Left renal pelvis (tissue), 4 donors: ENCODE measurements at places on chromosomes 6 and 20. TPM values are rescaled to one million over a fixed set of nuclear protein-coding genes. Genes with fewer than 3 reads are reported as not detected.

DNA sequence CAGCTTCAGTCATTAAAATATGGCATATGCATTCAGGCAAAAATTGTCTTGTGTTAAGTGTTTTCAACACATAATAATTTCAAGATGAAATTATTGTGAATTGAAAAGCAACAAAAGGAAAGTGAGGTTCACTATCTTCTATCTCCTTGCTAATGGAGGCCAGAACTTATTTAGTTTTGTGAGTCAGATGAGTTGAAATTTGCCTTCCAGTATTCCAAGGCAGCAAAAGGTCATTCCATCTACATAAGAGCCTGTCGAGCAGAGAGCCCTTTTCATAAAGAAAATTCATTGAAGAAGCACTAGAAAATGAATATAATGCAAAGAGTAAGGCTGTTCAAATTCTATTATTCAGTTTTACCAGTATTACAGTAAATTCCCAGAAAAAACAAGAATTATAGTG is 274.3 kb downstream of the PLCB1 start:
- no peak for DNase-seq

DNA sequence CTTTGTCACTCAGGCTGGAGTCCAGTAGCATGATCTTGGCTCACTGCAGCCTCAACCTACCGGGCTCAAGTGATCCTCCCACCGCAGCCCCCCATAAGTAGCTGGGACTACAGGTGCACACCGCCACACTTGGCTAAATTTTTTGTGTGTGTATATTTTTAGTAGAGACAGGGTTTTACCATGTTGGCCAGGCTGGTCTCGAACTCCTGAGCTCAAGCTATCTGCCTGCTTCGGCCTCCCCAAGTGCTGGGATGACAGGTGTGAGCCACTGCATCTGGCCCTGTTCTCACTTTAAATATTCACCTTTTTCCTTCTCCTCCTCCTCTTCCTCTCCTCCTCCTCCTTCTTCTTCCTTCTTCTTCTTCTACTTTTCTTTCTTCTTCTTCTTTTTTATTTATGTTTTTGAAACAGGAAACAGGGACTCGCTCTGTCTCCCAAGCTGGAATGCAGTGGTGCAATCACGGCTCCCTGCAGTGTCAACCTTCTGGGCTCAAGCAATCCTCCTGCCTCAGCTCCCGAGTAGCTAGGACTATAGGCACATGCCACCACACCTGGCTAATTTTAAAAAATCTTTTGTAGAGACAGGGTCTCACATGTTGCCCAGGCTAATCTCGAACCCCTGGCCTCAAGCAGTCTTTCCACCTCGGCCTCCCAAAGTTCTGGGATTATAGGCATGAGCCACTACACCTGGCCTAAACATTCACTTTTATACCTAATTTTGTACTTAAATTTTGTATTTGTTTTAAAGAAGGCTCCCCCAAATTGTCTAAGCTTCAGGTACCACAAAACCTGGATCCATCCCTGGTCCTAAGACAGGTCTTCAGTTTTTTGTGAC is 47.2 kb upstream of the NCOA3 start:
- DNase-seq, result no peak

GRCh38 chr6:149806127-149806526 is 56.6 kb downstream of the PCMT1 start:
- no peak for DNase-seq

DNA sequence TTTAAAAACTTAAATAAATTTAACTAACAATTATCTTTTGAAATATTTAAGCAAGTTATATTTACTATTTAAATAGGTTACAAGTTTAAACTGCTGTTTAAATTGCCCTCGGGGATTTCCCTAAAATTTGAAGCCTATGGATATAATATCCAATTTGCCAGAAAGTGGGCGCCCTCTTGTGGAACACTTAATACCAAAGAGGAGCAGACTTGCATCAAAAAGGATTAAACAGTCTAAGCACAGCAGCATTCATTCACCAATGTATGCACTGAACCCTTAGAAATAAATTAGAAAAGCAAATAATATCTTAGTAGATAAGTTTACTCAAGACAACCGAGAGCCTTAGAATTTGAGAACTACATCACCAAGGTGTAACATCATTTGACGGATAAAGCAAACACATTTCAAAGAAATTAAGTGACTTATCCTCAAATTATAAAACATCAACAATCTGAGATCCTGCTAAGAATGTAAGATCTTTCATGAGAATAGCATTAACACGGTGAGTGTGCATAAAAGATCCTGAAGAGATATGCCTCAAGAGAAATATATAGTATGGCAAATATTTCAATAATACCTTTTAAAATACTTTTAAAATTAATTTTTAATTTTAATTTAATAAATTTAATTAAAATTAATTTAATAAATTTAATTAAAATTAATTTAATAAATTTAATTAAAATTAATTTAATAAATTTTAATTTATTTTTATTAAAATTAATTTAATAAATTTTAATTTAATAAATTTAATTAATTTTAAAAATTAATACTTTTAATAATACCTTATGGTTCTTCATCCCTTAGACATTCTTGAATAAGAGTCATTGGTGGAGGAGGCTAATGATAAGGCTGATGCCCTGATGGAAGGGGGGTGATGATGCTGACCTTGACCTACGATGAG is 11.5 kb upstream of the MEP1A start:
- peak; percentile 56 for DNase-seq

Gene MUC22
- not detected for polyA plus RNA-seq

DNA sequence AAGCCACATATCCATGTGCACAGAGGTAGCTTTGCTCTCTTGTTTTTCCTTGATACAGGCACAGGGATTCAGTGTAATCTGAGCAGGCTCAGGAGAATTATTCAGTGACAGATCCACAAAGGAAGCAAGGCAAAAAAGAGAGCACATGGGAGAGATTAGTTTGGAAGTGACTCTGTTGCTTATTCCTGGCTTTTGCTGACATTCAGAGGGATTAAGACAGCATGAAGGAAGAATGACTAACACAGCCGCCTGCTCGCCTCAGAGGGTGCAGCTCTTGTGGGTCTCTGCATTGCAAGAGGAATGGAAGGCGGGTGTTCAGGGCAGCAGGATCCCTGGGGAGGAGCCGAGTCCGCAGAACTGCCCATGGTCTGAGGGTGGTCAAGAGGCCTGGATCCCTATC is 203.4 kb upstream of the KCNQ5 start:
- DNase-seq, result no peak

DNA sequence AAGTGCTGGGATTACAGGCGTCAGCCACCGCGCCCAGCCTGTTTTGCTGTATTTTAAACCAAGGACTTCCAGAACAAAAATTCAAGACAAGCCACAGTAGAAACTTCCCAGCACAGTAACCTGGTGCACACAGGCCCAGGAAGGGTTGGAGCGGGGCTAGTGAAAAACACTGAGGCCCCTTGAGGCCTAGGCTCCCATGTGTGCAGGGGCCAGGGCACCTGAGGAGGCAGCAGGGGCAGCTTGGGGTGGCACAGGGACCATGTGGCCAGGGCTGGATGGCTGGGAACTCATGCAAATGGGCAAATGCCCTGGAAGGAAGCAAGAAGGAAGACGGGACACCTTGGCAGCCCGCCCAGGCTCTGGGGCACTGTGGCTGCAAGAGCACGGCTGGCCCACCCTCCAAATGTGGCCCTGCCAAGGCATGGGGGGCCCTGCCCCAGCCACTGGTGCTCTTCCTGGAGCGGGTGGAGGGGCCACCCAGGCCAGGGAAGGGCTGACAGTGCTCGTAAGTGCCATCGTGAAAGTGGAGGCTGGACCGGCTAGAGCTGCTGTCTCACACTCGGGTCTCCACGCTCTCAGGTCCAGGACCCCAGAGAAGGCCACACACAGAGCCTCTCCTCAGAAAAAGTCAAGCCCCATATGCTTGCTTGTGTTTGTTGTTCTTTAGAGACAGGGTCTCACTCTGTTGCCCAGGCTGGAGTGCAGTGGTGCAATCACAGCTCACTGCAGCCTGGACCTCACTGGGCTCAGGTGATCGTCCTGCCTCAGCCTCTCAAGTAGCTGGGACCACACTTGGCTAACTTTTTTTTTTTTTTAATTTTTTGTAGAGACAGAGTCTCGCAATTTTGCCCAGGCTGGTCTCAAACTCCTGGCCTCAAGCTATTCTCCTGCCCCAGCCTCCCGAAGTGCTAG is 10.3 kb downstream of the SLC2A4RG start:
- DNase-seq, result no peak

Gene TMEM170B
- 10.3 TPM for polyA plus RNA-seq

- no peak for DNase-seq
These were observed 54.3 kb upstream of the BMP6 start for GRCh38 chr6:7671581-7671980.

DNA sequence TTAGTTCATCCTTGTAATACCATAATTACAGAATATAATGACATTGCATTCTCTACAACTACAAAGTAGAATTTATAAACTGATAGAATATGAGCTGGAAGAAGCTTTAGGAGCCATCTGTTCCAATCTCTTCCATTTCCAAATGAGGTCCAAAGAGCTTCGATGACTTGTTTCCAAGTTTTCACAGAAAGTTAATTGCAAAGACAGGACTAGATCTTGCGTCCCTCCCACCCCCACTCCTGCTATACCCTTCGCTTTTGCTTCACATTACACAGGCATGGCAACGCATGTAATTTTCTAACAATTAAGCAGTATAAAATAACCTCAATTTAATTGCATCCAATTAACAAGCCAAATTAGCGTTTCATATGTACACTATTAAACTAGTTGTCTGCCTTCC is 7.0 kb downstream of the HIVEP2 start:
- no peak for DNase-seq

Gene C20orf141
- polyA plus RNA-seq, result not detected

Gene TNF
- polyA plus RNA-seq, result not detected

- no peak for DNase-seq
These were observed 45.9 kb downstream of the NOL4L start for GRCh38 chr20:32539026-32539816.

GRCh38 chr6:132021552-132022375 is 70.6 kb upstream of the CCN2 start:
- DNase-seq, result no peak

GRCh38 chr20:19181552-19181951 is 30.9 kb upstream of the SLC24A3 start:
- DNase-seq, result no peak

Gene FRK
- polyA plus RNA-seq, result 4.4 TPM

DNA sequence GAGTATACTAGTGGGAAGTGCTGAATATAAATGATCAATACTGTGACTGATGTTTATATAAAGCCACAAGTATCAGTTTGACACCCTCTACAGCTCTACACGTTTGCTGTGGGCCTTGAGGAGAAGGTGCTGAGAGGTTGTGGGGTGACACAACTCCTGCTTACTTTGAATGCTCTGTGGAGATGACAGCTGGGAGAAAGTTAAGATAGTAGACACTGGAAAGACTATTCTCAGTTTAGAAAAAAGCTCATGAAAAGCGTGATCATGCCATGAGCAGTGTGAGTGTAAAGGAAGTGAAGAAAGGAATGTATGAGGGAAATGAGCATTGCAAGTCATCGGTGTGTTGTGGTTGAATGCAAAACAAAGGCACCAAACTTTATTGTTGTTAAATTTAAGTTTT is 215.8 kb downstream of the UTRN start:
- no peak for DNase-seq

DNA sequence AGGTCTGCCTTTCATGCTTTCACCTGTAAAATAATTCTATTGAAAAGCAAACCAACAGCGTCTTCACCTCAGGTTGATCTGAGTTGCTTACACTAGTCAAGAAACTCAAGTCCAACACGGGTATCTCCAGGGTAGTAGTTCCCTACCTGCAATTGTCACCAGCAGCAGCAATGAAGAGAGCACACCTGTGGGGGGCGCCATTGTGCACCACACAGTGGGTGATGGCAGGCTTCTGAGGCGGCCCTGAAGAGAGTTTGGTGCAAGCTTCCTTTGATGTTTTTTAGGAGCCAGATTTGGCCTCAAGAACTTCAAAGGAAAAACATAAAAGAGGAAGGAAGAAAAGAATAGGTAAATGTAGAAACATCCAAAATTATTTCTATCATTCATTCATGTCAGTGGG is 45.1 kb downstream of the KIAA0319 start:
- DNase-seq, result no peak

- no peak for DNase-seq
These were observed 10.9 kb upstream of the SLC22A7 start for GRCh38 chr6:43286980-43287716.

Gene KIF3B
- polyA plus RNA-seq, result 41.6 TPM

GRCh38 chr6:137903933-137904821 is 37.1 kb downstream of the TNFAIP3 start:
- DNase-seq, result no peak

DNA sequence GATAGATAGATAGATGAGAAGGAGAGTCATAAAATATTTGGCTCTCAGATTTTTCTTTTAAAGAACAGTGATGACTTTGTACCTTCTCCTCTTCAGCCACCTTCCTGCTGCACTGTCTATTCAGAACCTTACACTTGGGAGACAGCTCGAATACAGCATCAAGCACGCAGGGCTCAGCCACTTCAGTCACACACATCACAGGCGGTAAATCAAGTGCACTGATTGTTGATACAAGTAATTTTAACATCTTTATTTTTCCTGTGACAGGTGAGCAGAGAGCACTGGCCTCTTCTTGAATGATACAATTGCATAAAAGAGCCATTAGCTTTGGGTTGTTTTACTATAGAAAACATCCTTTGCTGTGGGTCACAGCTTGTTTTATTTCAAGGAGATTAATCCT is 1118.5 kb upstream of the EYS start:
- no peak for DNase-seq

Gene ADGRF1
- 53.3 TPM for polyA plus RNA-seq

GRCh38 chr6:11497107-11497506 is 40.4 kb upstream of the TMEM170B start:
- DNase-seq, result no peak

Gene GTSF1L
- polyA plus RNA-seq, result not detected

Gene BCL2L1
- polyA plus RNA-seq, result 79.7 TPM

- no peak for DNase-seq
These were observed 112.1 kb downstream of the WDR27 start for GRCh38 chr6:169589699-169590257.

Gene HLA-DQB1
- 11.8 TPM for polyA plus RNA-seq

Gene MUCL3
- polyA plus RNA-seq, result 0.09 TPM

- no peak for DNase-seq
These were observed 150.5 kb upstream of the PRSS16 start for GRCh38 chr6:27096834-27097511.

- DNase-seq, result no peak
These were observed 164.2 kb upstream of the SUPT3H start for GRCh38 chr6:45541934-45542333.

GRCh38 chr6:114272582-114272981 is 70.2 kb downstream of the HS3ST5 start:
- DNase-seq, result no peak

GRCh38 chr20:51687108-51687507 is 81.1 kb downstream of the ATP9A start:
- DNase-seq, result no peak

- no peak for DNase-seq
These were observed 782.4 kb upstream of the EYS start for GRCh38 chr6:66489269-66489987.

Gene PACSIN1
- polyA plus RNA-seq, result 0.59 TPM

- no peak for DNase-seq
These were observed 200.7 kb downstream of the BCAS1 start for GRCh38 chr20:53869466-53870258.

GRCh38 chr6:89858041-89858440 is 28.4 kb downstream of the CASP8AP2 start:
- no peak for DNase-seq

Gene RTEL1
- 21.0 TPM for polyA plus RNA-seq
